ENCODE measurements at places on chromosomes 5 and 9. TPM values are rescaled to one million over a fixed set of nuclear protein-coding genes. Genes with fewer than 3 reads are reported as not detected.

SLC36A2 gene
- total RNA-seq = not detected

SLCO4C1 gene
- total RNA-seq = 0.31 TPM

DNA sequence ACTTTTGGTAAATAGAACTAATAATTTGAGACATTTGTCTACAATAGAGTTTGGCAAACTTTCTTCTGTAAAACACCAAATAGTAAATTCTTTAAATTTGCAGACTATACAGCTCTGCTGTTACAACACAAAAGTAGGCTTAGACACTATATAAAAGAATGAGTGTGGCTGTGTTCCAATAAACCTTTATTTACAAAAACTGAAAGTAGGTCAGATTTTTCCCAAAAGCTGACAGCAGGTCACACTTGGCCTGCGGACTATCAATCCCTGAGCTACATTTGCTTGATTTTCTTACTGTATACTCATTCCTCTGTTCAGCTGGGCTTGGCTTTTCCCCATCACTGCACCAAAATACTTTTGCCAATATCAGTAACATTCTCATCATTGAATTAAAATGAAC is 189.4 kb downstream of the COMMD10 start:
- no peak overlapping the region for H3K4me3 ChIP-seq
- H3K4me1 ChIP-seq = peaks cover 2% of the 10 kb centered on the region
- no peak overlapping the region for H3K27ac ChIP-seq
- H3K27me3 ChIP-seq = no peaks in the 10 kb centered on the region

GRCh38 chr5:114361724-114362196 is at the start of gene KCNN2:
KCNN2 (plus strand) TSS chr5:114362070; CDS start chr5:114362140, 70 bp downstream.
- H3K27ac ChIP-seq = peak within 1 kb of the TSS; percentile 18
- H3K36me3 ChIP-seq = peaks cover 4% of the 10 kb centered on the region
- peaks cover 4% of the 10 kb centered on the region for H3K4me1 ChIP-seq
- peak within 1 kb of the TSS; percentile 44 for H3K4me3 ChIP-seq
- H3K27me3 ChIP-seq = peaks cover 35% of the 10 kb centered on the region
- peak; percentile 15 for DNase-seq

- H3K27me3 ChIP-seq = peaks cover 1% of the 10 kb centered on the region
- no peak for DNase-seq
- H3K4me3 ChIP-seq = no peak overlapping the region
- H3K36me3 ChIP-seq = peaks cover 4% of the 10 kb centered on the region
- H3K4me1 ChIP-seq = peaks cover 9% of the 10 kb centered on the region
Observed at GRCh38 chr5:132301344-132302271, 7.4 kb downstream of the SLC22A4 start.

GRCh38 chr9:107067739-107068416 is 204.9 kb downstream of the ZNF462 start:
- no peak for DNase-seq
- H3K4me3 ChIP-seq = no peak overlapping the region
- H3K27me3 ChIP-seq = no peaks in the 10 kb centered on the region
- no peak overlapping the region for H3K27ac ChIP-seq

DNA sequence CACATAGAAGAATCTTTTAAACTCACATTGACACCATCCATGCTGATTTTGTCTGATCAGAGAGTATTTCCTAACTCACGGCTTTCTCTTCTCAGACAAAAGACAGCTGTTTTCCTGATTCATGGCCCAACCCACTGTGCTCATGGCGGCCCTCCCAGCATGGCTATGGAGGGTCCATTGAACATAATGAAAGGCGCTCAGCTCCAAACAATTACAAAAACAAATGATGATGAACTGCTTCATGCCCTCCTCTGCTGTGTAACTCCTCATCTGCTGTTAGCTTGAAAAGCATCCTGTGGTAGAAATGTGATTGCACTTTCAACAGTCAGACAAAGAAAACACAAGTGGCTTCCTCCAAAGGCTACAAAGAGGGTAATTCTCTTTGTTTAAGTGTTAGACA is 673.8 kb downstream of the PRELID2 start:
- H3K4me3 ChIP-seq = no peak overlapping the region
- no peak for DNase-seq
- H3K4me1 ChIP-seq = no peaks in the 10 kb centered on the region
- H3K27me3 ChIP-seq = no peaks in the 10 kb centered on the region
- H3K27ac ChIP-seq = no peak overlapping the region

Data from activated CD4-positive, alpha-beta memory T cell treated with anti-CD3 and anti-CD28 coated beads for 36 hours (primary cell).